Urinary bladder (tissue), 4 donors: ENCODE measurements at places on chromosomes 4 and X. TPM values are rescaled to one million over a fixed set of nuclear protein-coding genes. Genes with fewer than 3 reads are reported as not detected.

Gene NUDT11
- 11.4 TPM for total RNA-seq

- no peak for DNase-seq
These were observed 605.5 kb upstream of the PITX2 start for GRCh38 chr4:111228396-111228795.

DNA sequence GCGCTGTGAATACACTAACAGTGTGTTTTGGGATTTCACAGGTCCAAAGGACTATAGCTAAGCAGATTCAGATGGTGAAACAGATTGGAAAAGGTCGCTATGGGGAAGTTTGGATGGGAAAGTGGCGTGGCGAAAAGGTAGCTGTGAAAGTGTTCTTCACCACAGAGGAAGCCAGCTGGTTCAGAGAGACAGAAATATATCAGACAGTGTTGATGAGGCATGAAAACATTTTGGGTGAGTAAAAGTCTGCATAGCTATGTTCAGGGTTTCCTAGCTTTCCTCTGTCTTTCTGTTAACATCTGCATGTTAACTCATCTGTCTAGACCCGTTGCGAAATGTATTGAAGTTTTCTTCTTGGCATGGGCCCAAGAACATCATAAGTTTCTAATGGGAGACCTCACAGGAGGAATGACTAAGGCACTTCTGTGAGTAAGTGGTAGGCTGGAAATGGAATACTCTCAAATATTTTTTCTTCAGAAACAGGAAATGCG is 372.1 kb downstream of the BMPR1B start:
- no peak for DNase-seq

GRCh38 chr4:108825737-108826136 is 62.9 kb upstream of the ETNPPL start:
- no peak for DNase-seq

DNA sequence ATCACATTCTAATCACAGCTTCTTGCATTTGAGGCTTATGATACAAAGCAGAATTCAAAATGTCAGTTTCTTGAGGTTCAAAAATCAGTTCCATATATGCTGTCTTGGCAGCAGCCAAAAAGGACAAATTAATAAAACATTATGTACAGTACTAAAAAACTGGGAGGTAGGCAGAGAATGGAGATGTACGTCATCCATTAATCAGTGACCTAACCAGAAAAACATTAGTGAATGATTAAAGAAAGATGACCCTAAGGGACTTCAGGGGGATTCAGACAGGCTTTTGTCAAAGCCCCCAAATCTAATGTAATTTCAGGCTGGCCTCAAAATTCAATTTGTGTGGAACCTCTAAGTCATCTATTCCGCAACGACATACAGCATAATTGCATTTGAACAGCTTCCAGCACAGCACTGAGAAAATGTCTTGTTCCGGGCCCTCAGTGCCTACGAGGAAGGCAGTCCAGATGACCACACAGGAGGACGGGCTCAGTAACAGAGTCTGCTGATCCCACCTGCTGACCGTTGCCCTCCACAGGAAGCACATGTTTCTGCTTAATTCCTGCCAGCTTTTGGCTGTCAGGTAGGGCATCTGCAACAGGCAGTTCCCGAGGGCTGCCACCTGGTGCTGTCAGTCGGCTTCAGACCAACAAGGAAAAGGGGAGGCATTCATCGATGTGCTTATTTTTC is 83.8 kb upstream of the HHIP start:
- peak; percentile 15 for DNase-seq

DNA sequence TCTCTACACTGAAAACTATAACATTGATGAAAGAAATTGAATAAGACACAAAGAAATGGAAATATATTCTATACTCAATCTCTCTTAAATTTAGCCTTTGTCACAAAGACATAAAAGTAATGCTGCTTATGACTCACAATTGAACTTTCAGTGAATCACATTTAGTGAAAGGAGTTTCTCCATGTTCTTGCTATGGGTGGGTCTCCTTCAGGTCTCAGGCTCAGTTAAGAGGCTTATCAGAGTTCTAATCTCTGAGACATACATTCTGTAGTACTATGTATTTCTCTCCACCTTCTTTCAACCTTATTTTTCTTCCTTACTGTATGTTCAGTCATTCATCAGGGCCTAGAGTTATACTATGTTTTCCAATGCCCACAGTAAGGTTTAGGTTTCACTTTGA is 220.9 kb downstream of the DTHD1 start:
- DNase-seq = no peak

GRCh38 chr4:180153587-180153986 is 2089.6 kb upstream of the TENM3 start:
- no peak for DNase-seq

DNA sequence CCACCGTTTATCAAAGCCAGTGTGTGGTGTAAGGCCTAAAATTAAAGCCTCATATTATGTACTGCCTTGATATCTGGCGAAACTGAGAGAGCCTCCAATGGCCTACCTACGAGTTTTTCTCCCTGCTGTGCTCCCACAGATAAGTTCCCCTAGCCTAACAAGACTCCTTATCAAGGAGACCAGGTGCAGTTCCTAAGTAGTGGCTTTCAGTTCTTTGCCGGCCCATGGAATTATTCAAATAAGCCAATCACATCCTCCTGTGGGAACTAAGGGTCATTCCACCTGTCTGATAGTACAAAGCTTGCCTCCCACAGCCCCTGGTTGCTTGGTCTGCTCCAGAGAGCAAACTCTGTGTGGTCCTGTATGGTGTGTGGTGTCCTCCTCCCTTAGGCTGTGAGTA is 99.8 kb upstream of the TEX13C start:
- no peak for DNase-seq

GRCh38 chrX:23981711-23982110 is 45.3 kb downstream of the KLHL15 start:
- DNase-seq = no peak

Gene SLC10A4
- 3.2 TPM for total RNA-seq

Gene GNRHR
- not detected for total RNA-seq

GRCh38 chr4:174856926-174857800 is 28.1 kb upstream of the GLRA3 start:
- no peak for DNase-seq

Gene MGARP
- total RNA-seq = 1.1 TPM

GRCh38 chr4:40829586-40829985 is 79.8 kb downstream of the NSUN7 start:
- no peak for DNase-seq

DNA sequence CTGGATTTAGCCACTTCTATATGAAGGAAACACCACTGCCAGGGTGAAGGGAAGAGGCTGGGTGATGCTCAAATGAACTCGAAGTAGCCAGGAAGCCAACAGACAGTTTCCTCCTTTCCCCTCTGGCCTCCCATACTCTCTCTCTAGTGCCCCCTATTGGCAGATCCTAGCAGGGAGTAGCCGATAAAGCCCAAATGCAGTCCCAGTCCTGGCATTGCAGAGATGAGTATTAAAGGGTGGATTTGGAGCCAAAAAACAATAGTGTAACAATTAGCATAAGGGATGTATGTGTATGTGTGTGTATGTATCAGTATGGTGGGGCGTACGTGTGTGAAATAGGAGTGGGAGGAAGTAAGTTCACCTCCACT is 213.8 kb upstream of the LDB2 start:
- DNase-seq = no peak

- DNase-seq = no peak
These were observed 29.6 kb upstream of the HCCS start for GRCh38 chrX:11081511-11081910.

GRCh38 chr4:99669084-99669483 is 11.5 kb upstream of the C4orf54 start:
- DNase-seq = no peak

GRCh38 chr4:170145120-170145519 is 55.4 kb upstream of the AADAT start:
- DNase-seq = no peak

Gene TFE3
- 11.7 TPM for total RNA-seq

Gene LINC00632
- total RNA-seq = 173 TPM

Gene STPG2
- 1.0 TPM for total RNA-seq
